Fibroblast of gingiva (primary cell): ENCODE measurements at places on chromosomes 1 and 21.

GRCh38 chr1:3956527-3957170 lies 56.6 kb upstream of the C1orf174 start:
- DNase-seq: no peak

- peak; percentile 58 for DNase-seq
These were observed 59.8 kb upstream of the MORC3 start for GRCh38 chr21:36260030-36260787.

DNA sequence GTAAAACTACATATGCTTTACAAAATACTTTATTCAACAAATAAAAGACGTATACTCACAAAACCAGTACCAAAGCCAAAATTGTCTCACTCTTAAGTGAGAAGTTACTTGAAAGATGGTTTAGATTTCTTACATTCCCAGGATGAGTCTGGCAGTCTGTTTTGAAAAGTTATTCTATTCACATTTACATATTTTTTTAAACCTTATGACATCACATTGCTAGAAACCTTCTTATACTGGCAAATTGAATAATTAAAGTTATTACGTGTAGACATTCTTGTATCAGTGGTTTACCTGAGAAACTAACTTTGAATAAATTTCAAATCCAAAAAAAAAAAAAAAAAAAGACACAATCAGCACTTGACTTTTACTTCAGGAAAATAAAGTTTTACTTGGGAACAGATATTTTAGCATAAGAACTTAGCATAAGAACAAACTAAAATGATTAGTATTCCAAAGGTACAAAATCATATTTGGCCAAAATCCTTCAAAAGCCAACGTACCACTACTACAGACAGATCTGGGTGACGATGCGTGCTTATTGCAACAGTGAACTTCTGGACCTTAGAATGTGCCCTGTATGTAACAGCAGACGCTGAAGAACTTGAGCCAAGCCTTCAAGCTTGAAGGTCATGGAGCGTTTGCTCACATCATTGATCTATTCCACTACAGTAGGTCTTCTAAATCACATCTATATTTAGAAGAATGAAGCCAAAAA lies 2.5 kb downstream of the CDC42BPA start:
- DNase-seq: peak; percentile 71

DNA sequence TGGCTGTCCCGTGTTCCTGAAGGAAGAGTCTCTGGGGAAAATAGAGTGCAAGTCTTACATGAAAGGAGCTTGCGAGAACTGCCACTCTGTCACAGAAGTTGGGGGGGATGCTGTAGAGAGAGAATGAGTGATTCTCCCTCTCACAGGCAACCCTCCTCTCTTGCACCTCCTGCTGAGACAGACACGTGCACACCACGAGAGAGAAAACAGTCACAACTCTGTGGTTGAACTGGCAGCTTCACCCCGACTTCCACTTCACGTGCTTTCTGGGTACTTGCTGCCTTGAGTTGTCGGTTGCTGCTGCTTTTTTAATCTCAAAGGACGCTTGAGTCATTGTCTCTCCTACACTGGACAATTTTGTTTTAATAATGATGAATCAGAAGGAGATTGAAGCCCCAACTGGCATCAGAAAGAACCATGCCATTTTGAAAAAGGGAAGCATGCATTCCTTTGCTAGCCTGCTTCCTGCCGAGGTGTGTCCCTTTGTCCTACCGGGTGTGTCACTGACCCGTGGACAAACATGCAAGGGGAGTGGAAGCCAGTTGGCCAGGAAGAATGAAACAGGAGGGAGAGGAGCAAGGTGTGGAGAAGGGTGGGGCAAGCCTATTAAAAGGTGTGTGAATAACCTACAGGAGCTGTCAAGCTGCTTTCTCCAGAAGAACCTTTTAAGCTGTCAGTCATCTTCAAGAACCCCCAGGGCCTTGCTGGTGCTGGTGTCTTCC lies 164.2 kb downstream of the CACNA1E start:
- no peak for DNase-seq

GRCh38 chr21:39016740-39017315 lies 166.4 kb downstream of the PSMG1 start:
- peak; percentile 51 for DNase-seq

- DNase-seq: no peak
These were observed 42.8 kb downstream of the ZZZ3 start for GRCh38 chr1:77639557-77640069.

- peak; percentile 57 for DNase-seq
These were observed 1.4 kb upstream of the F3 start for GRCh38 chr1:94543001-94543400.

- DNase-seq: no peak
These were observed 65.0 kb upstream of the DISP3 start for GRCh38 chr1:11413986-11414391.

- no peak for DNase-seq
These were observed 51.7 kb downstream of the COL24A1 start for GRCh38 chr1:86104606-86105532.

GRCh38 chr1:26848941-26849774 lies 13.8 kb upstream of the SFN start:
- peak; percentile 72 for DNase-seq

DNA sequence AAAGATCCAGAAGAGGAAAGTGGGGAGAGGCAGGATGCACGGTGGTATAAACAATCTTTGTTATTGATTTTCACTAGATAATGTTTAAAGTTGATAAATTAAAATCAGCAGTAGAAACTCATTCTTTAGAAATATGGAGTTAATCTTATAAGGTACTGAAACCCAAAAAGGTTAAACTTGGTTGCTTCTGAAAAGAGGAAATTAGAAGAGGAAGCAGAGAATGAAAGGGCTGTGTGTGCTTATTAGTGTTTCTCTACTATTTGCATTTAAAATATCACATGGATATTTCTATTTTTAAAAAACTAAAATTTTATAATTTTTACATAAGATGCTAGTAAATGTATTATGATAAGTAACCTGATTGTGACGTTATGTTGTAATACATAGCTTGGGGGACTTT lies 24.4 kb downstream of the C1orf141 start:
- no peak for DNase-seq

GRCh38 chr1:22815421-22816066 lies 104.9 kb downstream of the EPHB2 start:
- no peak for DNase-seq

- DNase-seq: peak; percentile 89
These were observed 405 bp upstream of the RAB29 start for GRCh38 chr1:205775717-205776056.

- DNase-seq: no peak
These were observed 59.8 kb upstream of the SLC35F3 start for GRCh38 chr1:233844692-233845091.

DNA sequence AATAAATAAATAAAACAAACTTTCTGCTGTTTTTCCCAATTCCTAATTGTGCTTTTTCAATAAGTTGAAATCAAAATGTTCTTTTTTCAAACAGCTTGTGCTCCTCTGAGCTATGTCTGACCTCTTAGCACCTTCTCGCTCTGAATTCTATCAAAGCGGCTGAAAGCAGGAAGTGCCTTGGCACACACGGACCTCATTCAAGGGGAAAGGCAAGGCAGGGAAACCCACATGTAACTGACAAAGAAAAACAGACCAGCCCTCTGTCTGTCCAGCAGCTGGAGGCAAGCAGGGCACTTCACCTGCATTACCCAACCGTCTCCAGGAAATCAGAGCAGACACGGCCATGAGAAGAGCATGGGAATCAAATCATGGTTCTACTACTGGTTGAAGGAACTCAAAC lies 56.7 kb downstream of the PLPP3 start:
- DNase-seq: no peak

DNA sequence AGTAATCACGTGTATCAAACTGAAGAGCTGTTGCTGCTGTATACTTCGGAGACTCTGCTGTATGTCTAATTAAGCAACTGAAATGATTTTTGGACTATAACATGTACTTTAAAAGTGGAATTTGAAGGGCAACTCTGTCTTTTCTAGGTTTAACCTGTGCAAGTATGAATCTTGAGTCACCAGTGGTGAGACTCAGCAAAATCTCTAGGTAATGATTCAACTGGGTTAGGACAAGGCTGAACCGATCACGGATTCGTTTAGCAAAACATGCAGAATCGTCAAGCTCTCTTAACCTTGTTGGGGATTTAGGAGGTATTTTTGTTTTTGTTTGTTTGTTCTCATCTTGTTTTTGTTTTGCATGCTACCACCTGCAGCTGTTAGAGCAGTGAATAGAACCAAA lies 149.6 kb downstream of the CYYR1 start:
- no peak for DNase-seq

GRCh38 chr1:203035111-203036000 lies 9.1 kb downstream of the PPFIA4 start:
- DNase-seq: no peak

- DNase-seq: no peak
These were observed 325.6 kb downstream of the TTLL7 start for GRCh38 chr1:83673312-83673711.

DNA sequence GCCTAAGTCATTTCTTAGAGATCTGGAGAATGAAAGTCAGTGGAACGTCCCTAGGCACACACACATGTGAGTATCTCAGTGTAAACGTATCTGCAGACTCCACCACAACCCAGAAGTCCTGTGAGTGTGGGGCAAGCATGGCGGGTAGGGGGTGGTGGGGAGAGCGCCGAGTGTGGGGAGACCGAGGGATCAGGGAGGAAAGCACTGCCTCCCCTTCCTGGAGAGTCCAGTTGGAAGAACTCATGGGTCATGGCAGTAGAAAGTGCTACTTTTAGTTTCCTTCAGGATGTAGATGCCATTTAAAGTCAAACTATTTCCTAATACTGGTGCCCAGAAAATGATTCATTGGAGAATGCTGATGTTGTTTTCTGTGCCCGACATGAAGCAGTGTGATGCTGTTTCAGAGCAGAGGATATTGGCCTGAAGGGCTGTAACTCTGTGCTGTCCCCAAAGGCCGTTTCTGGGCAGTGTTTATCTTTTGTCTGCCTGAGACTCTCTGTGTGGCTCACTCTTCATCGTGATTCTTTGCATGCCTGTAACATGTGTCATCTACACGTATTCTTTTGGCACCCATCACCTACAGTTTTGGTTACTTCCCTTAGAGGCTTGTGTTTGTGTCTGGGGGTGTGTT lies 45.7 kb upstream of the TSPAN2 start:
- DNase-seq: peak; percentile 79

- DNase-seq: no peak
These were observed 10.9 kb upstream of the CD5L start for GRCh38 chr1:157852476-157852875.

- no peak for DNase-seq
These were observed 83.9 kb downstream of the TRABD2B start for GRCh38 chr1:47913225-47913823.

- DNase-seq: no peak
These were observed 50.2 kb downstream of the LAMC2 start for GRCh38 chr1:183236158-183236725.

- DNase-seq: peak; percentile 55
These were observed 95.9 kb downstream of the KCNJ15 start for GRCh38 chr21:38352536-38353219.

DNA sequence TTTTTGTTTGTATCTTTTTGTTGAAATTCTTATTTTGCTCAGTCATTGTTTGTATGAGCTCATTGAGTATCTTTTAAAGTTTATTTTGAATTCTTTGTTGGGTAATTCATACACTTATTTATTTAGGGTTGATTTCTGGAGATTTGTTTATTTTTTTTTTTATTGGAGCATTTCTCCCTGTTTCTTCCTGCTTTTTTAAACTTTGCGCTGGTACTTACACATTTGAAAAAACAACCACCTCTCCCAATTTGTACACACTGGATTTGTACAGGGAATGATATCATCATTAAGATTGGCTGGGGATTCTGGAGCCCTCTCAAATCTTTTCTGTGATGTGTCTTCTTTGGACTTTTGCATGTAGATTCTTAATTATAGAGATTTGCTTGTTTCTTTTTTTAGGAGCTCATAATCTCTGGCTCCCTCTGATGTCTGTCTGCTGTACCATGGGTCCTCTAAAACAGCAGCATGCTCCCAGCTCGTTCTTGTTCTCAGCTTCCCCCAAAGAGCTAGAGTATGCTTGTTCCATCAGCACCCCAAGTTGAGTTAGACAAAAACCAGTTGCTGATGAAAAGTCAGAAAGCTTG lies 310.7 kb downstream of the DUSP10 start:
- peak; percentile 96 for DNase-seq

- no peak for DNase-seq
These were observed 187.6 kb upstream of the VAMP3 start for GRCh38 chr1:7583291-7584096.

DNA sequence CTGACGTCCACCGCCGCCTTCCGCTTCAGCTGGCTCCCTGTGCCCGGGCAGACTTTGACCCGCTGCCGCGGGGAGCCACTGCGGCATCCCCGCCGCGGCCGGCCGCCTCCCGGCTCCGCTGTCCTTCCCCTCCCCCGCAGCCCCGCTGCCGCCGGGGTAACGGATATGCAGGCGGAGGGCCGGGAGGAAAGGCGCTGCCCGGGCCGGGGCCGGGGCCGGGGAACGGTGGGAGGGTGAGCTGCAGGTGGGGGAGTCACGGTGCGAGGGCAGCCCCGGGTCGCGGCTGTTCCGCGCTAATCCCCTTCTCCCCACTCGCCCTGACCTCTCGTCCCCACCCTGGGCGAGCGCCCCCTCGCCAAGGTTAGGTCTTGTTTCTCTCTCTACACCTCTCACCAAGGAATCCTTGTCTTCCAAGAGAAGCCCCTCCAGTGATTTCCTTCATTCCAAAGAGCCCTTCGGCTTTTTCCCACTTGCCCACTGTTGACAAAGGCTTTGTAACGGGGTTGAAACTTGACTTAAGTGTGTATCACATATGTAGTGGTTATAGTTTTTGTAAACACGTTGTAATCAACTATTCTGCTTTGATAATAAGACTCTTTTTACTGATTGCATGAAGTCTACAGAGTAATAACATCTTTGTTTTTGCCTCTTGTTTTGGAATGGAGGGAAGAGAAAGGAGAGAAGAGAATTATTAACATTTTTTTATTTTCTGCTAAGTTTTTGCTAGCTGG lies 669 bp downstream of the XPR1 start:
- DNase-seq: no peak

DNA sequence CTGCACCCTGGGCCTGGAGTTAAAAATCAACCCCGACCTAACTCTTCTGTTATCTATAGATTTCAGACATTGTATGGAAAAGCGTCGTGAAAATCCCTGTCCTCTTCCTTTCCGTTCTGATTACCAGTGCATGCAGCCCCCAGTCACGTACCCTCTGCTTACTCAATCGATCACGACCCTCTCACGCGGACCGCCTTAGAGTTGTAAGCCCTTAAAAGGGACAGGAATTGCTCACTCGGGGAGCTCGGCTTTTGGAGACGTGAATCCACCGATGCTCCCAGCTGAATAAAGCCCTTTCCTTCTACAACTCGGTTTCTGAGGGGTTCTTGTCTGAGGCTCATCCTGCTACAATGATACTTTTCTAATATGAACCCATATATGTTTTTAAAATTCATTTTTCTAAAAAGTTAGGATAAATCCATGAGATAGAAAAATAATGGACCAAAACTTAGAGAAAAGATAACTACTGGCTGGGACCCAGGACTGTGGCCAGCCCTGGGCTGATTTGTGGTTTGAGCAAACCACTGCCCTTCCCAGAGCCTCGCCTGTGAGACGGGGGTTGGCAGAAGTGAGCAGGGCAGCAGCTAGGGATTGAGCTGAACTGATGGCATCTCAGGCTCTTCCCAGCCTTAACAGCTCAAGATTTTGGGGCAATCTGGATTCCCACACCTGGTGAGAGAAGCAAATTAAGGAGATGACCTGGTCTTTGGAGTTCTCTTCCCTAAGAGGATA lies 5.0 kb downstream of the UQCRHL start:
- DNase-seq: no peak
